ENCODE measurements at places on chromosomes 12 and 14.

DNA sequence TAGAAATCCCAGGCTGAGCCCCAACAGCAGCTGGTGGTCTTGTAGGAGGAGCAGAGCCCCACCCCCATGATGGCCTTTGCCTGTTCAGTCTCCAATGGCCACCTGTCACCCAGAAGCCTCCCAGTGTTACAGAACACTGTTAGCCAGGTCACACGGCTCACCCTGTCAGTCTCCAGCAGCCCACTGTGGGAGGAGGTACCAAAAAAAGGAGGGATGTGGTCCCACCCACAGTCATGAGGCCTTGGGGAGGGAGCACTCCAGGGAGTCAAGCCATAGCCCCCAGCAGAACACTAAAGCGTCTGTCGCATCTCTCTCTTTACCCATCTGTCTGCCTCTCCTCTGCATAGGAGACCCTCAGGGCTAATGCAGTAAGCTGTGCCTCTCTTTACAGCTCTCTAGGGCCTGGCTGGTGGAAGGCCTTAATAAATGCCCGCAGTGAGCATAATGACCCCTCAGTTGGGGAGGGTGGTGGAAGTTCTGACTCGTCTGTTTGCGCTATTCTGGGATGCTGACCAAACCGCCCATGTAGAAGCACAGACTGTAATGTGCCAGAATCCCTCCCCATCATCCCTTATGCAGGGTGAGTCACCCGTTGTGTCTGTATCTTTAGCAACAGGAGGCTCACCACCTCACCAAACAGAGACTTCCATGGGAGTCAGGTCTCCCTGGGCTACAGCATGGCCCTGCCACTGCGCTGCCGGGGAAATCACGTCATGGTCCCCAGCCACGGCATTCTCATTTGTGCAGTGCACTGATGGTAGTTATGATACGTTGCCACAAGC is 14.6 kb downstream of the C14orf132 start:
- no peak overlapping the region for H3K4me3 ChIP-seq
- H3K36me3 ChIP-seq = no peaks in the 10 kb centered on the region
- no peaks in the 10 kb centered on the region for H3K27me3 ChIP-seq
- no peak for DNase-seq
- no peaks in the 10 kb centered on the region for H3K4me1 ChIP-seq
- no peak overlapping the region for H3K27ac ChIP-seq

- no peaks in the 10 kb centered on the region for H3K4me1 ChIP-seq
- no peak for DNase-seq
- no peak overlapping the region for H3K27ac ChIP-seq
- H3K27me3 ChIP-seq = no peaks in the 10 kb centered on the region
- H3K36me3 ChIP-seq = no peaks in the 10 kb centered on the region
Observed at GRCh38 chr14:25226214-25226613, 176.3 kb upstream of the STXBP6 start.

DNA sequence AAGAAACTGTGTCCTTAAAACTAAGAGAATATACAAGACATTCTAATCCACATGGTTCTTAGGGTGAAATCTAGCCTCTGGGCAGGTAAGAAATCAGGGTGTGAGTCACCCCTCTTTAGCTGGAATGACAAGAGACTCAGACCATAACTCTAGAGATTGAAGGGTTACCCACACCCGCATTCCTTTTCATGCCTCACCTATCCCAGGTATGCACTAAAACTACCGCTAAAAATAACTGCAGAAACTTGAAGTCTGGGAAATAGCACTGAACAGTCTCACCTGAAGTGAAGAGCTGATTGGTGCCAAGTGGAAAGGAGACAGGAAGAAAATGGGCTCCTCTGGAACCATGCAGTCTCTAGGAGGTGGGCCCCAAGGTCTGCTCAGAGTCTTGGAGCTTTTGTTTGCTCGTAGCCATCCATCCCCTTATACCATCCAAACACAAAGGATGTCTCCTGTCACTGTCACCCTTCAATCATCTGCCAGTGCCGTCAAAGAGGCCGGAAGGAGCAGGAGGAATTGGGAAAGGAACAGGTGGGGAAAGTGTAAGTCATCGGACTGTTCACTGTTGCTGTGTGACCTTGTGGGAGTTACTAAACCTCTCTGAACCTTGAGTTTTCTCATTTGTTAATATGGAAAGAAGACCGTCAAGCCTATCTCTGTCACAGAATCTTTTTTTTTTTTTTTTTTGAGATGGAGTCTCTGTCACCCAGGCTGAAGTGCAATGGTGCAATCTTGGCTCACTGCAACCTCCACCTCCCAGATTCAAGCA is 22.4 kb downstream of the DDX47 start:
- H3K27me3 ChIP-seq = no peaks in the 10 kb centered on the region
- no peaks in the 10 kb centered on the region for H3K36me3 ChIP-seq
- peaks cover 4% of the 10 kb centered on the region for H3K4me1 ChIP-seq
- H3K27ac ChIP-seq = no peak overlapping the region
- DNase-seq = no peak

- no peaks in the 10 kb centered on the region for H3K27me3 ChIP-seq
- H3K4me3 ChIP-seq = no peak overlapping the region
- no peak for DNase-seq
- H3K4me1 ChIP-seq = peaks cover 28% of the 10 kb centered on the region
- H3K36me3 ChIP-seq = no peaks in the 10 kb centered on the region
Observed at GRCh38 chr12:117111386-117111785, 12.2 kb upstream of the TESC start.

DNA sequence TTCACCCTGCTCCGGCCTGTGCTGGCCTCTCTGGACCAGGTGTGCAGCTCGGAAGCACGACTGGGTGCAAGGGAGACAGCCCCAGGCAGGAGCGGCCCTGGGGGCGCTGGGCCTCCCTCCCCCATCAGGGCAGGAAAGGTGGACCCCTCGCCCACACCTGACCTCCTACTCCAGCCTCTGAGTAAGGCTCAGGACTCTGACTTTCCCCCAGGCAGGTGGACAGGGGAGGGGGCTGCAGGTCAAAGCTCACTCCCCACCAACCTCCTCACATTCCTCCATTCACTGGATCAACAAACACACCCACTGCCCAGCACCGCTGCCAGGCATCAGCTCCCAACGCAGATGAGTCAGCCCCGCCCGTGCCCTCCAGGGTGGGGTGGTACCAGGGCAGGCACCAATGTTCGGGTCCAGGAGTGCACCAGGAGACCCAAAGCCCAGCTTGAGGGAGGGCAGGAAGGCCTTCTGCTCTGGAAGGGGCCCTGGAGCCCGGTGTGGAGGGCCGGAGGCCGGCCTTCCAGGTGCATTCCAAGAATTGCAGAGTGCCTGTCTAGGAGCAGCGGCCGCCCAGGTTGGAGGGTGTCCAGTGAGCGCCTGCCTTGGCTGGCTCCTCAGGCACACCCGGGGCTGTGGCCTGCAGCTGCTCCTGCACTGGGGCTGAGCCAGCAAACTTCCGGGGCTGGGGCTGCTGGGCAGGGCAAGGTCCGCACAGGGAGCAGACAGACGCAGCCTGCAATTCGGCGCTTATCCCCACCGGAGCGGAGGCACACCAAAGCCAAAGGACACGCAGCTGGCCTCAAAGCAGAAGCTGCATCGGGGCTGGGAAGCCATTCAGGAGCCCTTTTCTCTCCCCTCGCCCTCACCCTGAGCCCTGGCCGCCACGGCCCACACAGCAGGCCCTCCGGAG is 1.6 kb upstream of the INF2 start:
- no peak for DNase-seq
- H3K27ac ChIP-seq = no peak overlapping the region
- H3K36me3 ChIP-seq = no peaks in the 10 kb centered on the region
- H3K4me3 ChIP-seq = no peak overlapping the region

GRCh38 chr14:50790589-50790988 is 40.4 kb downstream of the NIN start:
- H3K27me3 ChIP-seq = no peaks in the 10 kb centered on the region
- H3K36me3 ChIP-seq = no peaks in the 10 kb centered on the region
- no peak for DNase-seq
- H3K4me3 ChIP-seq = no peak overlapping the region
- H3K27ac ChIP-seq = peak overlapping the region; percentile 85
- peaks cover 57% of the 10 kb centered on the region for H3K4me1 ChIP-seq

DNA sequence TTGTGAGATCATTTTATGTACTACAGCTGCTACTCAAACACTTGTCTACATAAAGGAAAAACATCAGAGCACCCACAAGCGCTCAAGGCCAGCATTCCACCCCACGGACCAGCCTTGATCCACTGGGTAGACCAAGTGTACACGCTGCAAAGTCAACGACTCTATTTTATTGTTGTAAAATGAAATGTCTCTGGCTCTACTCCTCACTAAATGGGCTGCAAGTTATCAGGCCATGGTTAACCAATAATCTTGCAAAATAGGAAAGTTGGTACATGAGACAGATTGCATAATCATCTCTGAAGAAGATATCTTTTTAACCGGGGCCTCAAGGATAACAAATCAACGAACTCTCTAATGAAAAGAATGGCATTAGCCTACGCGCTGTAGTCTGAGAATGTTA is 69.9 kb upstream of the FOXN3 start:
- no peaks in the 10 kb centered on the region for H3K36me3 ChIP-seq
- H3K27me3 ChIP-seq = no peaks in the 10 kb centered on the region
- no peak overlapping the region for H3K4me3 ChIP-seq

DNA sequence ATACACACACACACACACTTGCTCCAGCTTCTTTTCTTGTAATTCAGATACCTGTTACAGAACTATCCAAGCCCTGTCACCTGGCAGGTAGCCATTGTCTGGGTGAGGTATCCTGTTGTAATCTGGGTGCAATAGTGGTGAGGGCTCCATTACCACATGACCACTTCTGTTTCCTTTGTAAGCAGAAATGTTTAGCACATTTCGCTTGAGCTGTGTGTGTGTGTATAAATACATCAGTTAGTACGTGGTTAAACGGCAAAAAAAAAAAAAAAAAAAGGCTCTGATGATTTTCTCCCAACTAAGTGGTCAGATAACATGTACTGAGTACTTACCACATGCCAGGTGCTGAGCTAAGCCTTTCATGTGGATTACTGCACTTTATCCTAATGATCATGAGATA is 129.3 kb upstream of the SSTR1 start:
- H3K4me1 ChIP-seq = no peaks in the 10 kb centered on the region
- DNase-seq = peak; percentile 25
- H3K36me3 ChIP-seq = no peaks in the 10 kb centered on the region
- no peak overlapping the region for H3K27ac ChIP-seq
- no peaks in the 10 kb centered on the region for H3K27me3 ChIP-seq

DNA sequence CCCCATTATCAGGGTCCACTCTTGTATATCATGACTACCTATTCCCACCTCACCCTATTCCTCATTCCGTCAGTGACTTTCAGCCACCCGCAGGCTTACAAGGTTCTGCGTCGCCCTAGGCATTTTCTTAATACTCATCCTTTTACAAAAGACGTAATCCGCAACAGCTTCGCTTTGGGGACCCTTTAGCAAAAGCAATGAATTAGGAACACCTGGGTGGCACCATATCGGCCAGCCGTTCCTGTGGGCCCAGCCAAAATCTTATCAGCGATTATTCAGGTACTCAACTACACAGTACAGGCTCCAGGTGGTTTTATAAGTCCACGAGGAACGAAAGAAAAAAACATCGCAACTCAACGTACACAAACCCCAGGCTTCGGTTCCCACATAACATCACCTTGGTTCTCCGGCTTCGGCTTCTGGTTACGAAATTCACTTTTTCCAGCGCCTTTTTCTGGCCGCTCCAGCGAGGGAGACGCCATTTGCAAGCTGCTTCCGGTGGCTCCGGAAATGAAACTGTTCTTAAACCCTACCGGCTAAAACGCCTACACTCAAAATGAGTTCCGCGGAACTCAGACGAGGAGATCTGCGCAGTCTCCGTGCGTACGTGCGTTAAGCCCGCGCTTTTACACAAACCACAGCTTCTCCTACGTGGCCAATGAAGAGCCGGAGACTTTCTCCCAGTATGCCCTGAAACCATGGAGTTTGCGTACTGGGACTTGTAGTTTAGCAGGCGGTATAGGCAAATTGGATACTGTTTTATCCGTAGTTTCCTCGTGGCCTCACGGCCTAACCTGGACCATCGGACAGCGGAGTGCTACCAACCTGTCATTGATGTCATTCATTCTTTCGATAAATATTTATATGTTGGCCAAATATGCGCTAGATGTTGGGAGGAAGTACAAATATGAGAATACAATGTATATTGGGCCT is at the start of gene KRR1:
Gene KRR1, minus strand, starts transcription at position 494 of the 933 bp plus-strand sequence. Its CDS starts 12 bp downstream, at position 482.
- H3K27ac ChIP-seq = peak within 1 kb of the TSS; percentile 53
- peaks cover 12% of the 10 kb centered on the region for H3K4me1 ChIP-seq
- H3K36me3 ChIP-seq = 0 out of 2 replicates have a peak, but pooled peaks cover 1% of the 10 kb centered on the region
- peak; percentile 98 for DNase-seq
- H3K4me3 ChIP-seq = peak within 1 kb of the TSS; percentile 92

- no peak overlapping the region for H3K27ac ChIP-seq
- no peak overlapping the region for H3K4me3 ChIP-seq
- no peaks in the 10 kb centered on the region for H3K36me3 ChIP-seq
Observed at GRCh38 chr12:107159384-107159900, 66.1 kb upstream of the CRY1 start.

- H3K27ac ChIP-seq = no peak overlapping the region
- H3K4me1 ChIP-seq = 0 out of 2 replicates have a peak, but pooled peaks cover 5% of the 10 kb centered on the region
- no peaks in the 10 kb centered on the region for H3K36me3 ChIP-seq
- H3K4me3 ChIP-seq = no peak overlapping the region
- DNase-seq = no peak
Observed at GRCh38 chr12:4939418-4940023, 29.8 kb downstream of the KCNA1 start.

- DNase-seq = no peak
- no peaks in the 10 kb centered on the region for H3K27me3 ChIP-seq
- no peak overlapping the region for H3K27ac ChIP-seq
- no peak overlapping the region for H3K4me3 ChIP-seq
Observed at GRCh38 chr14:22492622-22493542, 96.1 kb downstream of the DAD1 start.

- no peaks in the 10 kb centered on the region for H3K36me3 ChIP-seq
- H3K4me3 ChIP-seq = no peak overlapping the region
- no peak overlapping the region for H3K27ac ChIP-seq
Observed at GRCh38 chr14:100268591-100269207, 29.8 kb downstream of the YY1 start.

- no peak for DNase-seq
- H3K27ac ChIP-seq = no peak overlapping the region
- H3K4me1 ChIP-seq = no peaks in the 10 kb centered on the region
- no peaks in the 10 kb centered on the region for H3K36me3 ChIP-seq
Observed at GRCh38 chr14:87847216-87847755, 145.7 kb downstream of the GALC start.

DNA sequence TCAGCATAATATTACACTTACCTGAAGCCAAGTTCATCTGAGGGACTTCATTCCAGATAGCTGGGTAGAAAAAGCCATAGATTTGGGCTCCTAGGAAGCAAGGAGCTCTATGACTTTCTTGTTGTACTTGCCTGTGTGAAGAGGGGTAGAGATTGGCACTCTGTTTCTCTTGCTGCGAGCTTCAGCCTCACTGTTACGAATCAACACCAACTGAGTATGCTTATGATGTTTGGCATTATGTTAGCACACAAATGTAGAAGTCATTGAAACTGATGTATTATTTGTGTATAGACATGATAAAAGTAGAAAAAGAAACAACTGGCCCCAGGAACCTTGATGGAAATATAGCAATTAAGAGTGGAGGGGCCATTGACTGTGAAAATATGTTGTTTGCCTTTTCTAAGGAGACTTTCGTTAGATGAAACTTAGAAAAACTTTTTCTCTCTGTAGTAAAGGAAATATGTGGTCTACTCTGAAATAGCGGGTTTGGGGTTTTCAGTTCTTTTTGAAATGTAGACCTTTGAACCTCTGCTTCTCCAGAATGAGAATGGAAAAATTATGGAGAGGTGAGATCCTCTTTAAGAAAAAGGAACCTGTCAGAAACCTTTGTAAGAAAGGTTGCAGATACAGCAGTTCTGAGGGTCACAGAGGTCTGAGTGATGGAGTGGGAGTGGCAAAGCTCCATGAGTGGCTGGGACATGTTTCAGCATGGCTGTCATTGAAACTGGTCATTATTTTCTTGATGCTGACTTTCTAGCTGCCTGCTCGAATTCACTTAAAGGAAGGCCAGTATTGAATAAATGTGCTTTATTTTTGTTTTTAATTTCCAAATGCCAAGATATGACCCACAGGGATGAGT is 159.9 kb downstream of the GCH1 start:
- no peak overlapping the region for H3K27ac ChIP-seq
- no peaks in the 10 kb centered on the region for H3K4me1 ChIP-seq
- no peaks in the 10 kb centered on the region for H3K36me3 ChIP-seq
- no peak for DNase-seq
- H3K4me3 ChIP-seq = no peak overlapping the region
